ENCODE measurements at places on chromosomes 2 and 18. TPM values are rescaled to one million over a fixed set of nuclear protein-coding genes. Genes with fewer than 3 reads are reported as not detected.
A peak's percentile ranks its signal among the peaks of the same experiment; 100 is the strongest.

Gene VWC2L
- total RNA-seq = not detected

Gene IL18RAP
- total RNA-seq = 0.23 TPM

Gene NTSR2
- not detected for total RNA-seq

Gene CIB4
- not detected for total RNA-seq

Gene FASTKD1
- 60.6 TPM for total RNA-seq

Gene STRN
- total RNA-seq = 35.4 TPM

Gene GKN2
- total RNA-seq = not detected

Gene STPG4
- total RNA-seq = not detected

Gene GKN1
- total RNA-seq = not detected

Gene CFAP210
- not detected for total RNA-seq

- DNase-seq = no peak
These were observed 96.4 kb upstream of the LDAH start for GRCh38 chr2:20919297-20919800.

DNA sequence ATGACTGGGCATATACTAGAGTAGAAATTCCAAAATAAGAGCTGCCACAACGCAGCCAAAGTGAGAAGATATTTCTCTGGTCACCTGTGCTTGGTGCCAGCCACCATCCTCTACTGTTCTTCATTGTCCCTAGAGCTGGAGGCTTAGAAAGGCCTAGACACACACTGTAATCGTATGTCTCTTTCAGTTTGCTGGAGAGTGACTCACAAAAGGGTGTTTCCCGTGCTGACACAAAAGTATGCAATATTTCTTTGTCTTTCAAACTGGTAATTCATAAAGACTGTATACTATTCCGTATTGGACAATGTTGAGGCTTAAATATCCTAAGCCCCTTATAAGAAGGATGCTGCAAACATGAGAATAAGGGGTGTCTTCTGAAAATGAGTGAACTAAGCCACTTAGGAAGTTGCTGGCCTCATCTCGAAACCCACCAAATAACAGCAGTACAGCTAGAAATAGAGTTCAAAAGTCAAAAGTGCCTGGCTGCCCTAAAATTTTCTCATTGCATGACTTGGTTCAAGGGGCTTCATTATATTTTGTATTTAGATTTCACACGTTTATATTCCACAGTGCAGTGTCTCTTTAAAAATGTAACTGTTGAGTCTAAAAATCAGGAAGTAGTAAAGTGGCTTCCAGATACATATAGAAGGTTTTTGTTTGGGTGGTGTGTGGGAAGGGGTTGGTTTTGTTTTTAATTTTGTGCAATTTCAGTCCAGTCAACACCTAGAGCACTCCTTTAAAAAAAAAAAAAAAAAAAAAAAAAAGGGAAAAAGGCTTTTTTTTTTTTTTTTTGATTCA lies 601.1 kb downstream of the ARHGAP15 start:
- no peak for DNase-seq

DNA sequence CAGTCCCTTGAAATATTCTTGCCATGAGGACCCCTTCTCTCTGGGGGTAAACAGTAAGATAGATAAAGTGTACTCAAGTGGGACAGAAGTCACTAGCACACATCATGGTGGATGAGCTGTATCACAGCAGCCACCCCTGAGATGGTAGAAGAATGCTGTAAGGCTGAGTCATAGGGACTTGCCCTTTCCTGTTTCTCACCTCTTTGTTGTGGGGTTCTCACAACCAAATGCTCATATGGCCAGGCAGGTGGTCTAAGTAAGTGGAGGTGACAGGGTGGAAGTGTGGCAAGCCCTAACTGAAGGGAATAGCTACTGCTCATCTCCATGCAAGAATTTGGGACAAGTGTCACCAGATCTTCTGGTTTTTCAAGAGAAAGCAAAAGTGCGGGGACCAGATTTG lies 202.7 kb upstream of the SLC14A2 start:
- no peak for DNase-seq

DNA sequence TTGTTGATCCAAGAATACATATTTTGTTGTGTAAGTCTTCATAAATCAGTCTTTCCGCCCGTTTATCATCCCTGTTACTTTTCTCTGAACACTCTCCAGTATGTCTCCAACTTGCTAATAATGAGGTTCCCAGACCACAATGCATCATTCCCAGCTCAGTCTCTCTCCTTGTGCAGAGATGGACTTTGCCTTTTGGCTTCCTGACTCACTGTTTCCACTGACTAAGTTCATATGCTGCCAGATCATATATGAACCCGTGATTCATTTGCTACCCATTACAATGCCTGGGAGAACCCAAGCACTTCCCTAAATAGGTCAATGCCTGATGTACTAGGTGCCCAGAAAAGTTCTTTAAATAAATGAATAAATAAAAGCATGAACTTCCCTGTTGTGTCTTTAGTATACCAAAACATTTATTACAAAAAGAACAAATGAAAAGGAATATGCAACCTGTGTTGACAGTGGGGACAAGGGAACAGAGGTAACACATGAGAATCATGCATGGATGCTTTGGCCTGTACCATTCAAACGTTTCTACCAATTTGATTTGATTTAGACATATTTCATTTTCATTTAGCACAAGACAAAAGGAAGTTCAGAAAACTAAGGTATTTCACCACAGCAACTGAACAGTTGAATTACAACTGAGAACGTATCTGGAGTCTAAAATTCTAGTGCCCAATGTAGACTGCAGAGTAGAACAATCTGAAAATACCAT lies 215.4 kb upstream of the HNRNPA3 start:
- no peak for DNase-seq

GRCh38 chr2:86195808-86196387 lies 636 bp upstream of the IMMT start:
- DNase-seq = peak; percentile 68

DNA sequence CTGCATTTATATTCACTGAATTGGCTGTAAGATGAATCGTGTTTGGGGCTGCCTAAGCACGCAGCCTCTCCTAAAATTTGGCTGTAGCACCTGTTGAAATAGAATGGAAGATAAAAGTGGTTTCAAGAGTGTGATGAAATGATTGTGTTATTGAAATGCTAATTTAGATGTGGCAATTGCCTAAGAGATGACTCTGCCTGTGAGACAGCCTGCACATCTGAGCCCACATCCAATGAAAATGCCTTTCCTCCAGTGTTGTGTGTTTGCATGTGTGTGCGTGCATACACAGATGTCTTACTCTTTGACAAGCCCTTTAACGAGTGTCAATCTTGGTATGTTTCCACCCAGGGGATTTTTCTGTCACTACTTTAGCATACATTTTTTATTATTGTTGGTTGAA lies 346.9 kb downstream of the MEIS1 start:
- no peak for DNase-seq

GRCh38 chr2:235390816-235391194 lies 103.0 kb upstream of the AGAP1 start:
- DNase-seq = no peak

DNA sequence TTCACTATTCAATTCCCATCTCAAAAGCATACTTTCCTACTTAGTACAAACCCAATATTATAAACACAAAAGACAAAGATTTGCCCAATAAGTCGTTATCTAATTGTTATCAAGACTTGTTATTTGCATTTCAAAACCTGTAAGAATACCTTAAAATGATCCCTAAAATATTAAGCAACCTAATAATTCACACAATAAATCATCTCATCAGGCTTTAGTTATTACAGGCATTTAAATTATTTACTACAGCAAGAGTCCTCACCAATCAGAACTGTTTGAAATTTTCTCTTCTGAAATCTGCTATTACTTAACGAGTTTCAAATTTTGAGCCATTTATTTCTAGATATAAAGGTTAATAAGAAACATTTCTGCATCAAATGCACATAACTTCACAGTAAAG lies 1.6 kb downstream of the CCDC88A start:
- DNase-seq = no peak

DNA sequence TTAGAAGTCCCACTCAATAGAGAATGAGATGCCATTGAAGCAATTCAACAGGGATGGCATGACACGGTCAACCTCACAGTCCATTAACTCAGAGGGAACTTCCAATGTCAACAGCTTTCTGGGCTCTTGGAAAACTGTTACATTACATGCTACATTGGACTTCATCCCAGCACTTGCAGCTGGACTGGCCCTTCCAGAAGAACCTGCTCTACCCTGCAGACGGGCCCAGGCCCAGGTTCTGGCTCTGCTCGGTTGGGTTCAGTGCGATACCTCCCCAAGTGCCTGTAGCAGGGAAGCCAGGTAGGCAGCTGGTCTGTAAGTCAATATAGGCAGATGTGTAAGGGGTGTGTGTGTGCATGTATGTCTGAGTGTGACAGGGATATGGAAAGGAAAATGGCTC lies 12.9 kb downstream of the LAMA1 start:
- DNase-seq = no peak

GRCh38 chr2:588074-588645 lies 89.0 kb downstream of the TMEM18 start:
- no peak for DNase-seq

GRCh38 chr2:228518-229278 lies 35.1 kb downstream of the SH3YL1 start:
- DNase-seq = no peak

DNA sequence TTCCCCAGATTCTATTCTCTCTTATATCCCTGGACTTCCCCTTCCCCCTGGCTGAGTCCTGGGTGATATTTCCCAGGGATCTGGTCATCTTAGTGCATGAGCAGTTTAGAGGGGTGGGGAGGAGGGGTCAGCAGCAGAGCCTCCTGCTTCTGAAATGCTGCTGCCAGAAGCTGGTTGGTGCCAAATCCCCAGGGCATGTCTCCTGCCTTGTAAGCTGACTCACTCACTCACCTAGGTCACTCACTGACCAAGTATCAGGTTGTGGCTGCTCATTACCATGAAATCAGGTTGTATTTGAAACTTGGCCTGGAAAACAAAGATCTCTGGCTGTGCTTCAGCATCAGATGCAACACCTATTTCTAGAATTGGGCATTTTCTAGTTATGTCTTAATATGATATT lies 14.3 kb downstream of the GPR39 start:
- DNase-seq = no peak

DNA sequence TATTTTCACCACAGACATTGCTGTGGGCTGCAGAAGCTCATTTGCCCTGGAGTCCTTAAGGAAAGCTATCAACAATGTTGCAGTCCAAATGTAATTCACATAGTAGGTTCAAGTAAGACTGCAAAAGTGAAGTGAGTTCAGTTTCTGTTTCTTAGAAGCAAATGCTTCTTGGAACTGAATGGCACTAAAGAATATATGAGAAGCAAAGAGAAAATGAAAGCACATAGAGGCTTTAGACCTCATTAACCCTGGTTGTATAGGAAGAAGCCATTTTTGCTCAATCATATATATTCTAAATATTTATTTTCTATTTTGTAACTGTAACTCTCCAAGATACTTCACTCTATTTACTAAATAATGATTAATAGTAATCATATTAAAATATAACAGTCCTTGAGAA lies 292.0 kb downstream of the ZNF804A start:
- no peak for DNase-seq

- no peak for DNase-seq
These were observed 280.2 kb downstream of the NOL4 start for GRCh38 chr18:33944493-33944892.

DNA sequence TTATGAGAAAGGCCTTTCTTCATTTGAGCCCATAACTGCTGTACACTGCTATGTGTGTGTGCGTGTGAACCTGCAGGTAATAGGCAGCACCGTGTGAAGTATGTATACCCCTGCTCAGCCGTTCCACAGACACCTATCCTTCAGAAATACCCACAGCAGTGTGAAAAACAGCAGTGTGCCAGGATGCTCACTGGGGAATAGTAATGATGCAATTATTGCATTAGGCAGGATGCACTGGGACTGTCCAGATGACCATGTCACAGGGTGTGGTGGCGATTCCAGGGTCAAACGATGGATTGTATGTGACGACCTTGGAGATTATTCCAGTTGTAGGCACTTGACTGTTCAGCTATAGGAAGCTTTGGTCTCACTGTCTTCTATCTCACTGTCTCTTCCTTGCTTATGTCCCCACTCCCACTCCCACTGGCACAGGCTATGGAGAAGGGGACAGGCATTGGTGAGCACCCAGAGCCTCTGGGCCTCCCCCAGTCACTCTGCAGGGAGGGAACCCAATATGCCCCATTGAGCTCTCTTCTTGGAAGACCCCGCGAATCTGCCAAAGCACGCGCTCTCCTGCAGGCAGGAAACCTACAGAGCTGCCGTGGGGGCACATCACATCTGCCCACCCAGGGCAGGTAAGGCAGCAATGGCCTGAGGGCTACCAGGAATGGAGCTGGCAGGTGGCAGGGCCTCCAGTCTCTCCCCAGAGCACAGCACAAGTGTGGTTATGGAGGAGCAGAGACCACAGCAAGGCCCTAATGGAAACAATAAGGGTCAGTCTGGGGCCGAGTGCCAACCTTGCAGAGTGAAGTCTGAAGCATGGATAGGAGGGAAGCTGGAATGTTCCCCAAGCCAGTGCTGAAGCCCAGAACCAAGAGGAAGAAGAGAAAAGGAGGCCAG lies 518.9 kb upstream of the RAB6C start:
- DNase-seq = no peak

DNA sequence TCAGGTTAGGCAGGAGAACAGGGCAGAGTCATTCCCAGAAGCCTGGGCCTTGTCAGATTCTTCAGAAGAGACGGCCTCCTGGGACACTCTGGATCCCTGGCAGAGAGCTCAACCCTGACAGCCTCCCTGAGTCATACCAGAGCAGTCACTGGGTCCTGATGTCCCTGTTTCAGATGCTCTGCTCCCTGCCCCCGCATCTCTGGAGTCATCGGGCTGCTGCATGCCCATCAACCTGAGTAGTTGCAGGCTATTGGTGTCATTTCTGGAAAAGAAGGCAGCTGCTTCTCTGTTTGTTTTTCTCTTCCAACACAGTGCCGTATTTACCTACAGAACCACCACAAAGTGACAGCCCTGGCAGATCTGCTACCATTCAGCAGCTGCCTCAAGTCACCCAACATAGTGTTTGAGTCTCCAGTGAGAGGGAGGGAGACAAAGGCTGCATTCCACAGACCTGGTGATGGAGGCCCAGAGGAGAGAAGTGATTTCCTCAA lies 145.1 kb downstream of the B3GNT2 start:
- peak; percentile 31 for DNase-seq

DNA sequence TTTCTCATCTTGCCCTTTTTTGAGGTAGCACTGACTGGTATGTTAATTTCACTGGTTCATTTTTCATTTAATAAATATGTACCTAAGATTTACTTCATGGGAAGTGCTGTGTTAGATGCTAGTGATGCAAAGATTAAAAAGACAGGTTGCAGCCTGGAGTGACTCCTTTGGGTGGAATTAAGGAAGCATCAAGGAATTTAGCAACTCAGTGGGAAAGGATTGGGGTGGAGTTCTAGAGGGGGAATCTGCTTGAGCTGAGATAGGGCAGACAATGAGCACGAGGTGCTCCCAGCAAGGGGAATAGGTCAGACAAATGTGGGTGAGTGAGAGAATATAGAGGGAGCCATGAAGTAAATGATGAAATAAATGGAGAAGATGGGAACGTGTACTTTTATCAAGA lies 57.0 kb downstream of the LYPD6 start:
- DNase-seq = no peak

- DNase-seq = no peak
These were observed 307.5 kb upstream of the ZEB2 start for GRCh38 chr2:144827404-144827803.
